ENCODE measurements at places on chromosomes 2 and 18. TPM values are rescaled to one million over a fixed set of nuclear protein-coding genes. Genes with fewer than 3 reads are reported as not detected.

DNA sequence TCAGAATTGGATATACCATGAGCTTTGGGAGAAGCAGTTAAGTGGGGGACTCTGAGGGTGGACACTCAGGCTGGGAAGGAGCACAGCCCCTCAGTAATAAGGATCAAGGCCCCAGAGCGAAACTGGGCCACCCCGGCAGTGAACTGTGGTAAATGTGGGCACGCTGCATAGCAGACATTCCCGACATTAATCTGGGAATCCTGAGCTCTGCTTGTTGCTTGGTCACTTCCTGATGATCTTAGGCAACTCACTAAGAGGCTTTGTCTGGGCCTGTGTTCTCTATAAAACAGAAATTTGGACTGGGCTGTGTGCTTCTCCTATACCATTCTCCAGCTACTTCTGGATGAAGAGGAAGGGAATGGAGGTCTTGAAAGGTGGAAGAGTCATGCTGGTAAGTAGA lies 4.8 kb downstream of the TGFBRAP1 start:
- DNase-seq: no peak

- DNase-seq: no peak
Observed at GRCh38 chr2:1736997-1737480, 7.3 kb downstream of the PXDN start.

Gene FIGN
- total RNA-seq: 5.9 TPM

- DNase-seq: no peak
Observed at GRCh38 chr18:67241299-67241698, 275.2 kb downstream of the DSEL start.

DNA sequence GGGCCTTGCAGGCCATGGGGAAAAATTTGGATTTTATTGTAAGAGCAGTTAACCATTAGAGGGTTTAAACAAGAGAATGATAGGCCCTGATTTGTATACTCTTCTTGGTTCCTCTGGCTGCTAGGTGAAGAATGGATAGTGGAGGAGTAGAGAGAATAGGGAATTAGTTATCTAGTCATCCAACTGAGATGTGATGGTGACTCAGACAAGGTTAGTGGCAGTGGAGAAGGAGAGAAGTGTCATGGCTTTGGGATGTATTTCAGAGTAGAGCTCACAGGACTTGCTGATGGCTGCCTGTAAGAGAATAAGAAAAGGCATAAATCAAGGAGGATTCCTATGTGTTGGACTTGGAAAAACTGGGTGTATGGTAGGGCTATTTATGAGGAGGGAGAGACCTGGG lies 169.4 kb downstream of the PLCL1 start:
- DNase-seq: no peak

All from mucosa of gallbladder (tissue), 1 donor.